ENCODE measurements at places on chromosomes 5 and 9.

DNA sequence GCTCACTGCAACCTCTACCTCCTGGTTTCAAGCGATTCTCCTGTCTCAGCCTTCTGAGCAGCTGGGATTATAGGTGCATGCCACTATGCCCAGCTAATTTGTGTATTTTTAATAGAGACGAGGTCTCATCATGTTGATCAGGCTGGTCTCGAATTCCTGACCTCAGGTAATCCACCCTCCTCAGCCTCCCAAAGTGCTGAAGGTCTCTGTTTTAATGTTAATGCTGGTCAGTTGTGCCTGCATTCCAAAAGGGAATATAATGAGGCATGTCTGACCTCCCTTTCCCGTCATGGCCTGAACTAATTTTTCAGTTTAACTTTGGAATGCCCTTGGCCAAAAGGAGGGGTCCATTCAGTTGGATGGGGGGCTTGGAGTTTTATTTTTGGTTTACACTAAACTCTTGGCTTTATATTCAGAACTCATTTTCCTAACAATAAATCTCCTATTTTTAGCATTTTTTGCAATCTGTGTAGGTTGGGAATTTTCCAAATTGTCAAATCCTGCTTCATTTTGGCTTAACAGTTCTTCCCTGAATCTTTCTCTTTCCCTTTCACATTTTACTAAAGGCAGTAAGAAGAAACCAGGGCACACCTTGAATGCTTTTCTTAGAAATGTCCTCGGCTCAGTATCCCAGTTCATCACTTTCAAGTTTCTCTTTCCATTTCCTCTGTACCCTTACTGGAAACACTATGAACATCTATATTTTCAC, 1175.5 kb downstream of the MAT2B start:
- DNase-seq: no peak

GRCh38 chr5:2399096-2399495, 352.4 kb downstream of the IRX2 start:
- DNase-seq: no peak

- DNase-seq: no peak
Measured at GRCh38 chr9:90441814-90442213, 200.8 kb downstream of the DIRAS2 start.

GRCh38 chr5:62982348-62982747, 403.7 kb downstream of the LRRC70 start:
- DNase-seq: no peak

DNA sequence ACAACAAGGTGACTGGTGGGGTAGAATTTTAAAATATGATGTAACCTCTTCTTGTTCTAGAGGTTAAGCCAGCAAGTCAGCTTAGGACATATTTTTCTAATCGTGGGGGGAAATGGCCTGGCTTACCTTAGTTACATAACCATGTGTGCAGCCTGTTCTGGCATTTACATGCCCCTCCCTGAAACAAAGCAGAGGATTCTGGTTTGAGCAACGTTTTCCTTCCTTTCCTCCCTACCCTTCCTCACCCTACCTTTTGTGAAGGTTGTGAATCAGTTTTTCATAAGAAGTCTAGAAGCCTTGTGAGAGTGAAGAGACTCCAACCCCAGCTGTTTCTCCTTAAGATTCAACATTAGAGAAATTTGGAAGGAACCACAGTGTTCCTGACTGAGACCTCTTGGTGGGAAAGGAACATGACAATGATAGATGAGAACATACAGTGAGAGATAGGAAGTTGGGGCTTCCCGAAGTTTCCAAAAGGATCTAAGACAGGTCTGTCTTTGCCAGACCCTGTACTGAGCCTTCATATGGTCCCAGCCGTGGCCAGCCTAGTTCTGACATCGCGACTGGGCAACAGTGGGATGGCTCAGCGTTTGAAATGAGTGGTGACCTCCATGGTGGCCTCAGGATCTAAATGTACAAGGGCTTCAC, 365.2 kb downstream of the SPATA31D1 start:
- no peak for DNase-seq

DNA sequence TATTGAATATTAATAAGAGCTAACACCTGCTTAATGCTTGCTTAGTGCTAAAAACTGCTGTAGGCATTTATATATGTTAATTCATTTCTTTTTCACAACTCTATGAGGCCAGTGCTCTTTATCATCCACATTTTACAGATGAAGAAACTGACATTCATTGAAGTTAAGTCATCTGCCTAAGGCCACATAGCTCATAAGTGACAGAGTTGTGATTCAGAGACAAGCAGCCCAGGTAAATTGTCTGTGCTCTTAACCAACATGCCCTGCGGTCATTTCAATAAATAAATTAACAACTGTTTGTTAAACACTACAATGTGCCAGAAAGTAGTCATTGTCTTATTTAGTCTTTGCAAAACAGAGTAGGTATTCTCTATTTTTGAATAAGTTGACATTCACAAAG, 1354.4 kb upstream of the C9orf72 start:
- DNase-seq: no peak

GRCh38 chr5:123047706-123048105, 11.2 kb upstream of the PPIC start:
- DNase-seq: no peak

DNA sequence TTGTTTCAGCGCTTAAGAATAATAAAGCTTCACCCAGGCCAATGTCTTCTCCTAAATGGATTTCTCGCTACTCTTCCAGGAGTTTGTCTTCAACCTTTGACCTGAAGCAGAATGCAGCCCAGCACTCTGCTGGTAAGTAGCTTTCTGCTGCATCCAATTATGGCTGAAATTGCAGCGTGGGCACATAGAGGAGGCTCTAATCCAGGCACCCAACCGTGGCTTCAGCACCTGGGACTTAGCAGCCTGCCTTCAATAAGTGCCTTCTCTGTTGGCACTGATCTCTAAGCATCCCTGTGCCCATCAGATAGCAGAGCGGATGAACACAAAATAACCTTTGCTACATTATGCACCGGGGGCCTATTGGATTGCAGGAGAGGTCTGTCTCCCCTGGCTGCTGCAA, 105.2 kb downstream of the TRIM32 start:
- no peak for DNase-seq

DNA sequence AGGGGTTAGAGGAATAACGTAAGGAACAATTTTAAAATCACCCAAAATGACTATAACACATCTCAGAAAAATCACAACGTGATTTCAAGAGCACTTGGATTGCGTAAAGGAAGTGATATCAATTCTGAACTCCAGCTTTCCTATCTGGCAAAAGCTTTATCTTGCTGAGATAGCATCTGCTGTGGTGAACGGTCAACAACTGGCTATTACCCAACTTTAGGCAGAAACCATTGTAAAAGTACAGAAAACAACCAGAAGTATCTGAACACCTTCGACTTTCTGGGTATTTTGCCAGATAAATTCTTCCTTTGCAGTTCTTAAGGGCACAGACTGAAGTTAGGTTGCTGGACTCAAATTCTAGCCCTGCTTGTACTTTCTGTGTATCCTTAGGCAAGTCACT, 9.2 kb downstream of the ABLIM3 start:
- DNase-seq: no peak

- DNase-seq: no peak
Measured at GRCh38 chr5:9641806-9642355, 11.7 kb upstream of the TAS2R1 start.

GRCh38 chr5:56479126-56479525, 246.0 kb upstream of the ANKRD55 start:
- no peak for DNase-seq

DNA sequence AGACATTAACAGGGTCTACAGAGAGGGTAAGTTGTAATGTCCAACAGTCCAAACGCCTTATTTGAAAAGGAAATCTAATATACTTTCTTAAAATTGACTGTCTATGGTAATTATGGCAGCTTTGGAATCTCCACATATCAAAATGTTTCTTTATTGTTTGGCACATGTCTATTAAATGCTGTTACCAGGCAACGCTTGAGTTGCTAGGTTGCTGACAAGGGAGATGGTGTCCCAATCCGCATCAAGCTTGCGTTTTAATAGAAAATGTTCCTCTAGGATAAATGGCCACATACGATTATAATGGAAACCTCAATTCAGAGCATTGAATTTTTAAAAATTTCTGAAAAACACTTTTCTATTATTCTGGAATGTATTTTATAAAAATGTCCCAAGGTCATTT, 9.2 kb downstream of the ANXA1 start:
- DNase-seq: no peak

GRCh38 chr9:81394881-81395675, 294.3 kb downstream of the TLE1 start:
- DNase-seq: peak; percentile 69

DNA sequence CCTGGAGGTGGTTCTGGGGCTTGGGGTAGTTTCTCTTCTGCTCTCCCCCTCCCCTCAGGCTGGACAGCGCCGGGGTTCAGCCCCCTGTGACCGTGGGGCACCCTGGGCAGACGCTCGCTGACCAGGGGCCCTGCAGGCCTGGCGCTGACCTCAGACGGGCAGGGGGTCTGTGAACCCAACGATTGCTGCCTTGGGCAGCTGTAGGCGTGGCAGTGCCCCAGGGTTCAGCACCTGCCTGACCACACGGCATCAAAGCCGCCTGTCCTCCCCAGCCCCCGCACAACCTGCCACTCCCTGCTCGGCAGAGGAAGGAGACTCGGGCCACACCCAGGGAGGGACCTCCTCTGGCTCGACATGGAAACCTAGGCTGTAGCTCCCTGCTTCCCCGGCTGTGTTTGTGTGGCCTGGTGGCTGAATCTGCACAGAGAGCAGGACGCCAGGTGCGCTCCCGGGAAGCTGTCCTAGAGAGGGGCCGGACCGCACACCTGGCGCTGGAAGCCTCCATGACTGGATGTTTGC, 12.2 kb downstream of the LCN12 start:
- no peak for DNase-seq

DNA sequence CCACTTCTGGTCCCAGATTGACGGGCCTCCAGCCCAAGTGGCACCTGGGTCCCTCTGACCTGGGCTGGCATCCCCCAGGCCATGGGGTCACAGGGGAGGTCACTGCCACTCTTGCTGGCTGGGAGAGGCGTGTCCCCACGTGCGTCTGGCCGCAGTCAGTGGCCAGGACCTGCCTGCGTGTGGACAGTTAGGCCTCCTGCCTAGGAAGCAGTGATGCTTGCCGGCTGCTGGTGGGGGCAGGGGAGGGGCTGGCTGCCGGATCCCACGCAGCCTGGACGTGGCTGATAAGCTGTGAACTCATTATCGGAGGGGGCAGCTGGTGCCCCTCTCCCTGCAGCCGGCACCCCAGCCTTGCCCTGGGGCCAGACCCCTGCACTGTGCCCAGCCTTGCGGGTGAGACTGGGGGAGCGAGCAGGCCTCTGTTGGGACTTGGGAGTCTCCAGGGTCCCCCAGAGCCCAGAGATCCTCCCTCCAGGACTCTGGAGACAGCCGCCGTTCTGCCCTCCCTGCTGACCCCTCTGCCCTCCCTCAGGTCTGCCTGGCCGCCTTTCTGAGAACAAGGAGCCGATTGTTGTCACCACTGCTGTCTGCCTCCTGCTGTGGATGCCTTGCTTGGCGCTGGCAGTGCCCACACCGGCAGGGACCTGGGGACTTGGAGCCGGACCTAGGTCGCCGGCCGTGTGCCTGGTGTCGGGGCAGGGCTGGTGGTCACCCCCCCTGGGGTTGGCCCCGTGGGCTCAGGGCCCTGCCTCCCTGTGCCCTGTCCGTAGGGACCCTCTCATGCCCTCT, 12.3 kb downstream of the RXRA start:
- peak; percentile 29 for DNase-seq

- no peak for DNase-seq
Measured at GRCh38 chr9:121305269-121305994, 37.5 kb downstream of the GSN start.

- peak; percentile 19 for DNase-seq
Measured at GRCh38 chr5:61704289-61704688, 372.2 kb downstream of the ZSWIM6 start.

DNA sequence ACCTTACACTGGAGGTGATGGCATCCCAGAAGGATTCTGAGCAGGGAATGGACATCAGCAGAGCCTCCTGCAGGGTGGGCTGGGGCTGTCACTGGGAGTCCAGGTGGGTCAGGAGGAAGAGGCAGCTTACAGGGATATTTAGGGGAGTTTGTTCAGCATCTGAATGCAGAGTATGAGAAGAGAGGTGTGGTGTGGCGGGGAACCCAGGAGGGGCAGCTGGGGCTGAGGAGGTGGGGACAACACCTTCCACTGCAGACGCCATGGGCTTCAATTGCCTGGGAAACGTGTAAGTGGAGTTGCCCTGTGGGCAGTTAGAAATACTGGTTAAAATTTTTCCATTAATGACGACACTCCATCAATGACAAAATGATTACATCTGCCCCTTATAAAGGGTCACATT, 33.5 kb downstream of the S1PR3 start:
- DNase-seq: no peak

DNA sequence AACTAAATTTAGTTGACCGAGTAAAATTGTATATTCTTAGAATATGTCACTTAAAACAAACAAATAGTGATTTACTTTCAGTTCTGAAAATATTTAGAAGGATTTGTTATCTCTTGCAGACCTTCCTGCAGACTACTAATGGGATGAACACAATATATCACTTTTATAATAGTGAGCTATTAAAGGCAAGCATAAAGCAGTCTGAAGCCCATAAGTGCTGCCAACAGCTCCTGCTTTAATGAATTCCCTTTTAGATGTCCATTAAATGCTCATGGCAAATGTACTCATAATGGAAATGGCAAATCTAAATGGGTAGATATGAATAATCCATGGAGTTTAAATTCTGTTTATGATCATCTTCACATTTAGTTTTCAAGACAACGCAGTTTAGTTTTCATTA, 170.2 kb downstream of the RANBP17 start:
- DNase-seq: no peak

DNA sequence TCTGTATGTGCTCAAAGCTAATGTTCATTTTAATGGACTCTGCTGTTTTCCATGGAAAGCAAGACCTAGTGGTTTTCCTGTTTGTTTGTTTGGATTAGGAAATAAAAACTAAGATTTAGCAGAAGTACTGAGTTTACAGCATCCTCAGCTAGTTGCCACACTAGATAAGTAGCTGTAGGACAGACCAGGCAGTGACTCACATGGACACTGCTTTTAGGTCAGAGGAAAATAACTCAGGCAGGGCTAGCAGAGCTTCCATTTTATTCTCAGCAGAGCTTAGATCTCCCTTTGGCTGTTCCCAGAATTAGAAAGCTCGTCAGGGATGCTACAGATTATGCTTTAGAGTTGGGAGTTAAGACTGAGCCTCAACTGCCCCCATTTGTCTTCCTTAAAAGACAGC, 204.4 kb downstream of the SH3GL2 start:
- DNase-seq: no peak

DNA sequence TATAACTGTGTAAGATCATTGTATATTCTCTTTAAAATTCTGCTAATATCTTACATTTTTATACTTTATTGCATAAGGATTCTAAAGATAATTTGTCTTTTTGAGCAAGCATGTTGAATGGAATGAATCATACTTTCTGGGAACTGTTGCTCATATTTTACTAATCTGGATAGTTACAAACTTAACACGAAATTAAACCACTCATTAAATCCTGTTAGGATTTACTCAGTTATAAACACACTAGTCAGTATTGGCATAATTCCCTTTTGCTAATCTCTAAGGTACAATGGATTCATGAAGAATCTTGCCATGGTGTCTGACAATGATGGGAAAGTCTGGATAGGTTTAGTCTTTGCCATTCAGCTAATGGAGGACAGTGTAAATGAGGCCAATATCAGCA, 338.1 kb upstream of the SMC2 start:
- DNase-seq: no peak
